ENCODE measurements at places on chromosomes 1 and 21.
A peak's percentile ranks its signal among the peaks of the same experiment; 100 is the strongest.

DNA sequence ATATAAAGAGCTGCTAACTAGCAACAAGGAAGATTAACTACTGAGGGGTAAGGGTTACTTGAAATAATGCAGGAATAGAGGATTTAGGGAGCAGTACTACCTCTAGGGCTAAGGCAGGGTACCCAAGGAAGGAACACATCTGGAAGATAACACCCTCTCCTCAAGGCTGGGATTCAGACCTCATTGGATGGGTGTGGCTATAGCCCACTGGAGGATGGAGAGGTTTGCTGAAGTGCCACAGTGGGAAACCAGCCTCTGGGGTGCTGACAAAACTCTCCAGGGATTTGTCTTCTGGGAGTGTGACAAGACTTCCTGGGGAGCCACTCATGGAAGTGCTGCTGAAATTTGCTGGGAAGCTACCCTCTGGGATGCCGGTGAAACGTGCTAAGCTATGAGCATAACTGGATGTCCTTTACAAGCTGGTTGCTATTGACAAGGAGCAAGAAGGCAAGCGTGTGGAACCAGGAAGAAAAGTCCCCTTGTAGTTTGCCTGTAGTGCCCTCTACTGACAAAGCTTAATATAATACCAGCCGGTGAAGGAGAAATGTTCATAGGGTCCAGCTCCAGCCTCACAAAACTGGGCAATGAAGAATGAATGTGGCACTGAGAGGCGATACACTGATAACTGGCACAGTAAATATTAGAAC, 122.8 kb upstream of the USP24 start:
- DNase-seq: no peak

GRCh38 chr1:184685116-184685515, 69.5 kb downstream of the EDEM3 start:
- DNase-seq: no peak

- DNase-seq: no peak
These were observed at the start of gene SLC26A9 for GRCh38 chr1:205943245-205943644. TSS of gene SLC26A9 (minus strand) at chr1:205943456. CDS start at chr1:205935820, 7,636 bp downstream.

- DNase-seq: no peak
These were observed 7.9 kb downstream of the TFAP2E start for GRCh38 chr1:35580949-35581388.

- no peak for DNase-seq
These were observed 3.3 kb downstream of the OMA1 start for GRCh38 chr1:58543260-58543659.

DNA sequence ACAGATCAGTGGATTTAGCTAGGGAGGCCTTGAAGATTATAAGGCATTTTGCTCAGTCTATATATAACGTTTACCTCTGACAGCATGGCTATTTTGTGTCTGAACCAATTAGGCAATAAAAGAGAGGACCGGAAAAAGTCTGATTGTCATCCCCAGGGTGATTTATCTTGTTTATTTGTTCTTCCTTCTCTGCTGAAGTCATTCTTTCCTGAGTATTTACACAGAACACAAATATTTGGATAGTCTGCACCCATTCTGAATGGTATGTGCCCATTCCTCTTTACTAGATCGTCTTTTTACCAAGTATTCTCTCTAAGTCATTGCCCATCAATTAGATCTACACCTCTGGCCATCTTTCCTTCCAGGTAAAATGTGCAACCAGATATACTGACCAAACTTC, 1602.9 kb downstream of the KCNT2 start:
- no peak for DNase-seq

DNA sequence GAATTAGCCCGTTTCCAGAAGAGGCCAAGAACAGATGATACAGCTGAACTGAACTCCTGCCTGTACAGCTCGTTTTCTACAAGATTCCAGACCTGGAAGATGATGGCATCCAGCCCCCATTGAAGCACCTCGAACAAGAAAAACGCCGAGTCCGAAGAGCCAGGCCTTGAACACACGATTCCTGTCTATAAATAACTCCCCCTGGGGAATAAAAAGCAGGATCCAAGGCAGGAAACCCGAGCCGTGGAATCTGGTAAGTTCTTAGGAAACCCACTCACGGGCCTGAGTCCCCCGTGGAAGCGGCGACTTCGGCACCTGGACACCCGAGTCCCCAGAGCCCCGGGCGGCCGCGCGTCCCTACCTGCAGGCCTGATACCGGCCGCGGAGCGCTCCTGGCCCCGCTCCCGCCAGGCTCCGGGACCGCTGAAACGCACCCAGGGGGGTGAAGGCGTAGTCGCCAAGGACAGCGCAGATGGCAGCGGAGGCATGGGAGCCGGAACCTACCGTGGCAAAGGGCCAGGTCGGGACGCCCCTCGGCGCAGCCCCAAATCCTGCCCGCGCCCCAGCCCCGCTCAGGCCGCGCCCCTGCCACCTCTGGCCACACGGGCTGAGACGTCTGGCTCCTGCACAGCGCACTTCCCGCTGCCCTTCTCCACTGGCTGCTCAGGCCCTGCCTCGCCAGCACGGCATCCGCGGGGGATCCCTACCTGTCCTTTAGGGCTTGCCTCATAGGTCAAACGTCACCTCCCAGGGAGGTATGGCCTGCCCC, 14.0 kb upstream of the HLCS start:
- no peak for DNase-seq

DNA sequence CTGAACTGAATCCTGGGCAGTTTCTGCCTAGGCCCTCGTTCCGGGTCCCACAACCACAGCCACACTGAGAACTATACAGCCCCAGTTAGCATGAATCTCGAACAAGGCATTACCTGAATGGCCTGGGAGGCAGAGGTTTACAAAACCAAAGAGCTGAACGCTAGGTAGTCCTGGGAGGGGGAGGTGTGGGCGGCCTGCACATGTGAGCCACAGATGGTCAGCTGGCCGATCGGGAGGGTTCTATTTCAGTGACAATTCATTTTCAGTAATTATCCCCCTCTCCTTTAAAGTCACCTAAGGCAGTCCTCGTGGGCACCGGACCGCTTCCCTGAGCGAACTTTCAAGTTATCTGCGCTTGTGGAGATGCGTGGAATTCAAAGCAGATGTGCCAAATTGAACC, 111.9 kb downstream of the GLIS1 start:
- DNase-seq: no peak

DNA sequence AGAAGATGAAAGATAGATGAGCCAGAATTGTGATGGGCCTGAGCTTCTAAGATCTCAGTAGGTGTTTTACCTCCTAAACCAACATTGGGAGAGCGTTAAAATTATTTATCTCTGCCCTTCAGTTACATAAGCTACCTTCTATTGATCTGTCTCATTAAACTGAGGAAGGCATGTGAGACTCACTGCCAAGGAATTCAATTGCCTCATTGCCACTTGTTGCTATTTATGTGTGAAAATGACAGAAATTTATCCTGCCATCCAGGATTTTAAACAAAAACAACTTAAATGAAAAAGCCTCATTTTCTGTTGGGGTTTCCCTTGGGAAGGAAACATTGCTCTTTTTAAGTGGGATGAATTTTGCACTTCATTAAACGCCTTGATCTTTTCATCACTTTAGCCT, 78.7 kb upstream of the RUNX1 start:
- DNase-seq: no peak

DNA sequence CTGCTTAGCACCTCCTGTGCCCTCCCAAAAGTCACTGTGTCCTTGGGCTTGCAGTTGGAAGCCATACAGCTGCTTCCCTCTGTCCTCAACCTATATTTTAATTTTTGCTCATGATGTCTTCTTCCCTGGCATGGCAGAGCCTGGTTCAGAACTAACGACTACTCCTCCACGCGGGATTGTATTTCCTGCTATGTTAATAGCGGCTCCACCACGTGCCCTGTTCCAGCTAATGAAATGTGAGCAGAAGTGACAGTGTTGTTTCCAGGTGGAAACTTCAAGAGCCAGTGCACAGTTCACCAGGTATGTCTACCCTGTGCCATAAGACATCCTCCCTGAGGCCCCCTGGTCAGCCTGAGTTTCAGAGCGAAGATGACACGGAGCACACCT, 52.1 kb downstream of the DHRS3 start:
- no peak for DNase-seq

GRCh38 chr1:218904416-218904815, 269.3 kb upstream of the LYPLAL1 start:
- no peak for DNase-seq

- DNase-seq: no peak
These were observed 421.4 kb upstream of the RUNX1 start for GRCh38 chr21:35470522-35470921.

DNA sequence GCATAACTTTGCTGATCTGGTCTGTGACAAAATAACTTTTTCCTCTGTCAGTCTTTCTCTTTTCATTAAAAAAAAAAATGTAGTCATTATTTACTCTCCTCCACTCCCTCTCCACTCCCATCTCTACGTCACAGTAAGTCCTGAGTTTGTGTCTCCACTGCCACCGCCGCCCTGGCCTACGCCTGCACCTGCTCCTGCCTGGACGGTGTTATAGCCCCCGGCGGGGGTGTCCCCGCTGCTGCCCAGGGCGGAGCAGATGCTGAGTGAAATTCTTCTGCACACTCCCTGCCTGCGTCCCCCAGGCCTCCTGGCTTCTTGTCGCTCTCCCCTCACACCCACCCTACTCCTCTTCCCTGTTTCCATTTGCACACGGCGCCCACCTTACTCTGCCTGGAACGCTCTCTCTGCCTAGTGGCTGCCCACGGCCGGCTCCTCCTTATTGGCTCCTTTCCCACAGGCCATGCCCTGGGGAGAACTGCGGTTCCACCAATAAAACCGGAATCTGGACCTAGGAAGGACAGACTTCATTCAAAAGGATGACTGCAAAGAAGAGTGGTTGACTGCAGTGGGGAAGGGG, 55.2 kb upstream of the C1orf174 start:
- no peak for DNase-seq

- DNase-seq: no peak
These were observed 56.4 kb downstream of the AHCTF1 start for GRCh38 chr1:246875041-246876026.

DNA sequence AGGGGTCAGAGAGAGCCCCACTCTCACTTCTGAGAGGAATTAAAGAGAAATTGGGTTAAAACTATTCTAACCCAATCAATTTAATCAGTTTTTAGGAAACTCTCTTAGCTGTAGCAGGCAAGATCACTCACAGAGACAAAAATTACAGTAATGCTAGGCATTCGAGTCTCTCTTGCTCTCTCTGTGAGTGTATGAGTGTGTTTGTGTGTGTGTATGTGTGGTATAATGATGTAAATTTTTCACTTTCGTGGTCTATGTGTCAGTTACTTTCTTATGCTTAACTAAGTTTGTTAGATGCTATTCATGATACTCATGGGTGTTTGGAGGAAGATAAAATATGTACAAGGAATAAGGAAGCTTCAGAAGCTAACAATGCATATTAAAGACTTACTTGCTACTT, 131.3 kb downstream of the FASLG start:
- DNase-seq: no peak

GRCh38 chr1:175195281-175195680, 2.7 kb upstream of the KIAA0040 start:
- DNase-seq: no peak

GRCh38 chr1:9850442-9851162, 26.8 kb upstream of the CLSTN1 start:
- DNase-seq: no peak

DNA sequence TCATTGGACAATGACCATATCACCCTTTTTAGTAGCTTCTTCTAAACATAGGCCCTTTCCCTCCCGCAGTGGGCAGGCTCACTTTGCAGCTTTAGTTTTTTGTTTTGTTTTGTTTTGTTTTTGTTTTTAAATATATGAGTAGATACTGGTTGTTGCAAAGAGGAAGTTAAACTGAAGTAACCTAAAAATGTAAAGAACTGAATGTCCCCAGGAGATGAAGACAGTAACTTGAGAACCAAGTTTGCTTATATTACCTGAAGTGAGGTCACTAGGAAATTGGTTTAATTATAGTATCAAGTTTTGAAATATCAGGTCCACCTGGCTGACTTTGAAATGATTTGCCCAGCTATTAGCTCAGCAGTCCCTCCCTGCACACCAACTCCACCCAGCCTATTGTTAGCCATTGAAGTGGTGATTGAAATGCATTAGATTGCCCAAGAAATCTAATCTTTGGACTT, 18.2 kb downstream of the SMAP2 start:
- no peak for DNase-seq

- peak; percentile 81 for DNase-seq
These were observed at the start of gene TXLNA for GRCh38 chr1:32179443-32180185. TSS of gene TXLNA (plus strand) at chr1:32179675. CDS start at chr1:32180346, 671 bp downstream.

GRCh38 chr21:36584980-36585940, 105.3 kb upstream of the CLDN14 start:
- DNase-seq: no peak

DNA sequence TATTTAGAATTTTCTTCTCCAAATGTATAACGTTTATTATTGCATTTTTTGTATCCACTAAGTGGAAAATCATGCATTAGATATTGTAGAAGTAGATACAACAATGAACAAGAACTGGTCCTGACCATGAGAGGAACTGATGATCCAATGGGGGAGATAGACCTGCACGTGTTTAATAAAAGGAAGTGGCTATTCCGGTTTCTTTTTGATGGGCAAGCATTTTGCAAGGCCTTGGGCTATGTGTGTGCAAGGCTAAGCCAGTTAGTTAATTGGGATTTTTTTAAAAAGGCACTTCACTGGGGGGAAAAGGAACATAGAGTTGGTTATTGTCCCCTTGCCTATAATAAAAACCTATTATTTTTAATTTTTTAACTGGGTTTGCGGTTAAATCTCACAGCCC, 961 bp upstream of the VCAM1 start:
- DNase-seq: no peak

GRCh38 chr1:228075801-228076271, 6.7 kb upstream of the ARF1 start:
- no peak for DNase-seq

DNA sequence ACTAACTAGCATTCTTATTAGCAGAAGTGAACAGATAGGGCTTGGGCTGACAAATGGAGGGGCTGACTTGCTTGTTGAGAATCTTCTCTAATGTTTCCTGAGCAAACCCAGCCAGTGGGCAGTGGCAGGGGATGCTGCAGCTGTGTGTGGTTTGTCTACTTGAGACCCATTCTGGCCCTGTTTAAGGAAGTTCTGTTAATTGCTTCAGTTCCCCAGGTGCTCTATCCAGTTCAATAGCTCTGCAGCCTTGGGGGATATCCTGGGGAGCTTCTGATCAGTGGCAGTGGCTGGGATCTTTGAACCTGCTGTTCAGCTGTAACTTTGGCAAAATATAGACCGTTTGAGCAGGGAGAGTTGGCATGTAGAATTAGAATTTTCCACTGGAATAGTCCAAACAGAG, 137.4 kb downstream of the ZNF326 start:
- DNase-seq: no peak

- no peak for DNase-seq
These were observed 11.7 kb downstream of the ATF3 start for GRCh38 chr1:212620293-212620692.
